T-helper 9 cell (primary cell): ENCODE measurements at places on chromosomes 12 and 14.

GRCh38 chr14:101017209-101017608 is 113.7 kb upstream of the RTL1 start:
- DNase-seq = no peak

GRCh38 chr14:34649344-34649743 is 19.4 kb upstream of the SNX6 start:
- DNase-seq = no peak

DNA sequence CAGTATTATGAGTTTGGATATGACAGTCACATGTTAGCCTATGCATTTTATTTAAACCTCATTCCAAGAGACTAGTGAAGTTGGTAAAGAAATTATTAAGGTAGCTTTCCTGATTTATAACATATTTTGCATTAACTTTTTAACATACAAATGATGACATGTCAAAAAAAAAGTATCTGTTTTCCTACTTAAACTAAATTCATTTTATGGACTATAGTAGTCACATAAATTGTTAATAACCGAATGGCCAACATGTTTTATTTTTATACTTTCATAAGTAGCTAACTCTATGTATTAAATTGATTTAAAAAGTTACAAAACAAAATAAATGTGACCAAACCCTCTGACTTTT is 14.7 kb downstream of the TAOK3 start:
- DNase-seq = no peak

DNA sequence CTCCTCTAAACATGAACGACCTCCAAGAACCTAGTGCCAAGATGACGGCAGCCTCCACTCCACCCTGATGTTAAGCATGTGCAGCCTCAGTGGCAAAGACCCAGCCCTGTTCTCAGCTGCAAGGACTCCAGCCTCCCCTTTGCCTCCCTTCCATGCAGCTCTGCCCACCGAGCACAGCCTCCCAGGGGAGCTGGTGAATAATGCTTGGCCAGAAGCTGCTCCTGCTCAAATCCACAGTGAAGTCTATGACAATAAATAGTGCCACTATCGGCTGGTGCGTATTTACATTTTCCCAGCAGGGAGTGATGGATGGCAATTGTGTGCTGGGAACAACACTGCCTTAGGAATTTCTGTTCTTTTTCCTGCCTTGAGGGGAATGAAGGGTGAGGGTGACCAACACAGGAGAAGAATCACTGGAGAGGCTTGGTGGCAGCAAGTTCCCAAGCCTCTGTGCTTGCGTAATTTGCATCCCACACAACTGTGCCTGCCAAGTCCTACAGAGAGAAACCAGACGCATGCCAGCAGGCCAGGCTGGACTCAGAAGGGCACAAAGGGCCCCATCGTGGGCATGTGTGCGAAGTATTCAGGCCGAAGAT is 29.9 kb upstream of the TC2N start:
- no peak for DNase-seq

GRCh38 chr12:52570511-52570910 is 3.1 kb downstream of the KRT74 start:
- no peak for DNase-seq

DNA sequence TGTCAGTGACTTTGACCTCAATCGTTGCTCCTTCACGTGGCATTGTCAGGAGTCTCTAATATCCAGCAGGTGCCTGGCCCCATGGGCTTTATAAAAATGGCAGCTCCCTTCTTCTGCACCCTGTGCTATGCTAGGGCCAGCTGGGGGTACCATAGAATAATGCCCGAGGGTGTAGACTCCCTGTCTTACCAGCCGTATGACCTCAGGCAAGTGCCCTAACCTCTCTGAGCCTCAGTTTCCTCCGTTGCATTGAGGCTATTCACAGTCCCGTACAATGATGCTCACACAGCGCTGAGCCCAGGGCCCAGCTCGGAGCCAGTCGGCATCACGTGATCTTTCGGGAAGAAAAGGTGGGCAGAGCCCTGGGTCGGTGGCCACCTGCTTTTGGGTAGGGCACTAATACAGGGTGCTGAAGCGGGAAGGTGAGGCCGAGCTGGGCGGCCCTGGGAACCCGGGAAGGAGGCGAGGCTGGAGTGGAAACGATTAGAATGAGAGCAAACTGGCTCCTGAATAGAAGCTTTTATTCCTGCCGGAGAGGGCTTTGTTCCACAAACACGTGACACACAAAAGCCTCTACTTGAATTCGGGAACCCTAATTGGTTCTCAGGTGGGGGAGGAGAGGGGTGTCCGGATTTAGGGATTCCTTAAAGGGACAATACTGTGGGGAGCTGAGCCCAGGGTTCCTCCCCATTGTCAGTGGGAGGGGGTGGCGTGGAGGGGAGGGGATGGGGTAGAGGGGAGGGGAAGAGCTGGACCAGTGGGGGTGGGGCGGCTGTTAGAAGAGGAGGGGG is 19.9 kb upstream of the MSI1 start:
- DNase-seq = no peak

GRCh38 chr14:36173161-36173560 is 3.4 kb downstream of the PTCSC3 start:
- DNase-seq = no peak

GRCh38 chr14:56686416-56686815 is 106.8 kb downstream of the TMEM260 start:
- no peak for DNase-seq

- DNase-seq = no peak
These were observed 9.0 kb downstream of the DAZAP2 start for GRCh38 chr12:51247523-51248206.

DNA sequence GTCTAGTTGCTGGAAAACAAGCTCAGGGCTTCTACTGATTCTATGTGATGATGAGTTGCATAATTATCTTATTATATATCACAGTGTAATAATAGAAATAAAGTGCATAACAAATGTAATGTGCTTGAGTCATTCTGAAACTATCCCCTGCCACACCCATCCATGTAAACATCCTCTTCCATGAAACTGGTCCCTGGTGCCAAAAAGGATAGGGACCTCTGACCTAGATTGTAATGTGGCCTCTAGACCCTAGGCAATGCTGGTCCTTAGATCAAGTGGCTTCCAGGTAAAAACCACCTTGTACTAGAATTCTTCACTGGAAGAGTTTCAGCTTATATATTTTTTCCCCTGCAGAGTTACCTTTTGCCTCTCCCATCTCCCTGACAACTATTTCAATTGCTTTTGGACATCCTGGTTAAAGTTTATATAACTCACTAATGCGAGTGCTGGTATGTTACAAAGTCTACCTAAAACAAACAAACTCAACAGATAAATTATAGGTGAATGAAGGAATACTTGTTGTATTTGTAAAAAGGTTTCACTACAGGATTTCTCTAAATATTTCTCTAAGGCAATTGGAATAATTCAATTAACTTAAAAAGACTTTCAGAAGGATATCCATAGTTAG is 462.5 kb downstream of the NAV3 start:
- DNase-seq = no peak

DNA sequence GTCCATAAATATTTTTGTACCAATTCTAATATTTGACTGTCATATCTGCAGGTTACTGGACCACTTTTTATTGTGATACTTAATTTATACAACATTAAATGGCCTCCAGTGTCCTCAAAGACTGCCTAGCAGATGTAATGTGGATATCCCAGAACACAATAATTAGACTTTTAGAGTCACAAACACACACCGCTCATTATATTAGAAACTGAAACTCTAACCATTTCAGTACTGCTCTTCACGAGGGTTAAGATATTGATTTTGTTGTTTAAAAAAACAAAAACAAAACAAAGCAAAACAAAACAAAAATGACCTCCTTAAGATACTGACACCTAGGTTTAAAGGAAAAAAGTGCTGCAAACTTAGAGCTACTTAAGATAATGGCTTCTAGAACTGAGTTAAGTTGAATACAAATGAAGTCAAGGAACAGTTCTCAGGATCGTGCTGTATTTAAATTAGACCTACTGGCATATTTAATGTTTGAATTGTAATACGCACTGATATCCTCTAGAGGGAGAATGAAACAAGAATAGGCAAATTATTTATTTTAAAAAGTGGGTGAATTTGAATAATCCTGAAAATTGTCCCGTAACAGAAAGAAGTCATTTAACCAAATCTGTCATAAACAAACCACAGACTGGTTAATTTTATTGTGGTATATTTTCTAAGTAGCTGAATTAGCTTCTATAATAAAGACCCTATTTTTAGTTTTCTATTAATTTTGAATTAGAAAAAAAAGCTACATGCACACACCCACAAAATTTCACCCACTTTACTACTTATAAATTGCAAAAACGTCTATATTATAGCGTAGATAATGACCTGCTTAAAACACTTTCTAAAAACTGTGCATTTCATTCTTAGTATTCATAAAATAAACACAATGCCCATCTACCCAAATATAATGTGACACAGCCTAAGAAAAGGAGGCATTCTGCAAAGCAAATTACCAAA is 395.2 kb upstream of the DCN start:
- no peak for DNase-seq

GRCh38 chr12:132132609-132133430 is 11.3 kb downstream of the DDX51 start:
- DNase-seq = no peak

DNA sequence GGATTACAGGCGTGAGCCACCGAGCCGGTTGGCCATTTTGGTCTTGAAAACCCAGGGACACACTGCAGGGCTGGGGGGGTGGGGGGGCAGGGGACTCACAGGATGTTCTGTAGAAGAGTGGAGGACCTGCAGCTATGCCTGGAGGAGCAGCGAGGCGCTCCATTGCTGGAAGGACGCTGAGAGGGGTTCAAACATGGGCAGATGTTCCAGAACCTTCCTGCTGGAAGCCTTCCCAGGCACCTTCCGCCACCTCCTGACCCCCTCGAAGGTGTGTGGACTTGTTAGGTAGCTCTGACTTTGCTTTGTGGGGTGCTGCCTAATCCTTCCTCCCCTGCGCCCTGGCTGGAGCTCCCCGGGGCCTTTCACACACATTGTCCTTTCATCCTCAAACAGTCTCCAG is 19.6 kb upstream of the PPP1R13B start:
- DNase-seq = no peak

DNA sequence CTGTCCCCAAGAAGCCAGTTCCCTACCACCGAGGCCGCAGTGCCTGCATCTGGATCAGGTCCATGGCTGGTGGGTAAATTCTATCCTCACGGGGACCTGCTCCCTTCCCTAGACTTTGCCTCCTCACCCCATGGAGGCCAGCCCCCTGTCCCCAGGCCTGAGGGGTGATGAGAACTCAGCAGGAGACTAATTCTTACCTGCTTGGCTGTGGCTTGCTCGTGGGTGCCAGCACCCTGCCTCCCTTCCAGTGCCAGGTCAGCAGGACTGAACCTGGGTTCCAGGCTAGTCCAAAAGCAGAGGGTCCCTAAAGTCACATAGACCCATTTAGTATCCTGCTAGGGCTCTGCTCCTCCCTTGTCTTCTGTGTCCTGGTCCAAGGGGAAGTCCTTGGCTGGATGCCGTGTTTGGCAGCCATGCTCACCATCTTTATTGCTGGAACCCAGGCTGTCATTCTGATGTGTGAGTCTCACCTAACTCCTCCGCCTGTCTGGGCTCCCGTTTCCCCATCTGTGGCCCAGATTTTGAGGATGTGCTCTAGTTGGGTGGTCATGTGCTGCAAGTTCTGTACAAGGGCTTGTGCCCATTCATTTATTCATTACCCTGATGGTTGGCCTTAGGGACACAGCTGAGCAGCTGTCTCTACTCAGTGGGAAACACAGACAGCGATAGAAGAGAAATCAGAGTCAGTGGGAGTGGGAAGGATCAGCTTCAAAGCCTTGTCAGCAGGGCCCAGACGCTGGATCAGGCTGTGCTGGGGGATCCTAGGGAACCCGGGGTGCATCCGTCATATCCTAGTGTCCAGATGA is 949 bp downstream of the PLBD2 start:
- no peak for DNase-seq

DNA sequence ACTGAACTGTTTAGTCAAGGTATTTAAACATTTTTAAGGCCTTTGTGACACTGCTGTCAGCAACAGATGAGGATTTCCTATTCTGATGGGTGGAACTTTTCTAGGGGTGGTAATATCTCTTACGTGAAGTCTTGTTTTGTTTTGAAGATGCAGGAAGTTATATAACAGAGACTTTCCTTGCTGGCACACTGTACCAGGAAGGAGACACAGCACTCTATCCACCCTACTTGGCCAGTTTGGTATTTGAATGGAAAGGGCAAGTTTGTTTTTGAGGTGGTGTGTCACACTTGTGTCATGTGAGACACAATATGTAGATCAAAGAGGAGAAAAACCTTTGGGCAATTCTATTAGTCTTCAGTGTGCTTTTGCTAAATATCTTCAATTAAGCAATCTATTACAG is 51.6 kb upstream of the SRP54 start:
- DNase-seq = peak; percentile 5

GRCh38 chr12:31687101-31687527 is 27.6 kb downstream of the ETFBKMT start:
- no peak for DNase-seq

DNA sequence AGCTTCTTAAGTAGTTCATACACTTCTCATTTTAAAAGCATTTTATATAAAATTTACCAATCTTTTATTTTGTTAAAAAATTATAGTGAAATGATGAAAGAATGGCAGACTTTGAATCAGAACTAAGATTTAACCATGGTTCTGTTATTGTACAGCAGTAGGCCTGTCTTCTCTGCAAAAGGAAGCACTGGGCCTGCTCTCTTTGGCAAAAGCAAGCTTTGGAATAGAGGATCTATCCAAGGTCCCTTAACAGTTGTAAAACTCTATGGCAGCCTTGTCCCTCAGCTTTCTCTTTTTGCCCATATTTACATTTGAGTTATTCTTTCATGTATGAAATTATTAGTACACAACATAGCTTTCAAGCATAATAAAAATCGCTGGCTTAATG is 82.8 kb downstream of the PLEKHG7 start:
- no peak for DNase-seq

GRCh38 chr12:87363497-87364084 is 665.6 kb downstream of the C12orf50 start:
- no peak for DNase-seq

DNA sequence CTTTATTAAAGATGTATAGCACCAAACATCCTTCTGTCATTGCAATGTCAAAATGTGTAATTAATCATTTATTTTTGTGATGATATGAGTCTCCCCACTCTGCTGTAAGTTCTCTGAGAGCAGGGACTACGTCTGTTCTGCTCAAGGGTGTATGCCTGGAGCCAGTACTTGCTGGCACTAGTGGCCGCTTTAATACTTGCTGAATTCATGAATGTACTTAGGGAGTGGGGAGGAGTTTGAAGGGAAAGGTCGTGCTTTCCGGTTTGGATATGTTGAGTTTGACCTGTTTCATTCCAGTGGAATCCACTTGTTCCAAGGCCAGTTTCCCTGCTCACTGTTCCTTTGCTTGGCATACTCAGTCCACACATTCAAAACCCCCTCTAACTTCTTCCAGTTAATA is 1.9 kb upstream of the DCAF5 start:
- no peak for DNase-seq

- DNase-seq = no peak
These were observed 23.3 kb downstream of the PAX9 start for GRCh38 chr14:36684946-36685345.

DNA sequence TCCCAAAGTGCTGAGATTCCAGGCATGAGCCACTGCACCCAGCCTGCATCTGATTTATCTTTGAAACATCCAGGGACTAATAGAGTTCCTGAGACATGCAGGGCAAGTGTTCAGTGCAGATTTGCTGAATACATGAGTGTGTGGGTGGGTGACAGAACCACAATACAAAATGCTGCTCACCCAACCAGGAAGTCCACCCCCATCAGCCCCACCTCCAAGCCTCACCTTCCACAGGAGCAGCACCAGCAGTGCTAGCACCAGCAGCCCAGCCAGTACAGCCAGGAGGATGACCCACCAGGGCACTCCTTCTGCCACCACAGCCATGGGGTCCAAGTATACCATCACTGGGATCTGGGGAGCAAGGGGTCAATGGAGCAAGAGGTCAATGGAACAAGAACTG is 20.0 kb downstream of the ITGA7 start:
- DNase-seq = no peak
